NCI-H2029 (cell line): ENCODE measurements at places on chromosomes 4 and X.

- DNase-seq: no peak
Observed at GRCh38 chr4:180203349-180203748, 2039.9 kb upstream of the TENM3 start.

DNA sequence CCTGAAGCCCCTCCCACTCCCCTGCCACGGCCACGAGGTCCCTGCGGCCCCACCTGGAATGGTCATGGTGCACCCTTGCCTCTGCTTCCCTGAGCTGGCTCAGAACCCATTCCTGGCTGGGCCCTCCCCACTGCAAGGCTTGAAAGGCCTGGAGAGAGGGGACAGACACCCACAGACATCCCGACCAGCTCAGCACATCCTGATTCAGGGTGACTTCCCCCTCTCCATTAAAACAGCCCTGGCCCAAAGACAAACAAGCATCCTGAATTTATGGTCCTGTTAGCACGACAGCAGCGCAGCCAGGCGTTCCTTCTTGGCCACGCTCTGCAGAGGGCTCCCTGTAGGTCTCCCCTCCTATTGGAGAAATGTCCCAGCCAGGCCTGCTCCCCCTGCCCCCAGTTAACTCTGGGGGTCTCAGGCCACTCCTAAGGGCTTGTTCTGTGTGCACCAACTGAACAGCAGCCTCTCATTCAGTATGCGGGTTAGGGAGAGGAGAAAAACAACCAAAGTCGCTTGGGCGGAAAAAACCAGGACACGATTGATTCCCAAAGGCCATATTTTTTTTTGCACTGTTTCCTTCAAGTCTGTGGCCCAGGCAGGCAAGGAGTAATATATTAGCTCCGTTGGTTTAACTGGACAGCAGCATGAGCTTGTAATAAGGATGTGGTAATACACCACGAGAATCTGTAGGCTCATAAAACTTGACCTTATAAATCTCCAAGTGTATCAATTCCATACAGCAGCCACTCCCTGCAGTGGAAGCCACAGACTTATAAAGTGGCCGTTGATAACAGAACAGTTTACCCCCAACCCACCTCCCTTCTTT lies 106.7 kb upstream of the MSX1 start:
- no peak for DNase-seq

DNA sequence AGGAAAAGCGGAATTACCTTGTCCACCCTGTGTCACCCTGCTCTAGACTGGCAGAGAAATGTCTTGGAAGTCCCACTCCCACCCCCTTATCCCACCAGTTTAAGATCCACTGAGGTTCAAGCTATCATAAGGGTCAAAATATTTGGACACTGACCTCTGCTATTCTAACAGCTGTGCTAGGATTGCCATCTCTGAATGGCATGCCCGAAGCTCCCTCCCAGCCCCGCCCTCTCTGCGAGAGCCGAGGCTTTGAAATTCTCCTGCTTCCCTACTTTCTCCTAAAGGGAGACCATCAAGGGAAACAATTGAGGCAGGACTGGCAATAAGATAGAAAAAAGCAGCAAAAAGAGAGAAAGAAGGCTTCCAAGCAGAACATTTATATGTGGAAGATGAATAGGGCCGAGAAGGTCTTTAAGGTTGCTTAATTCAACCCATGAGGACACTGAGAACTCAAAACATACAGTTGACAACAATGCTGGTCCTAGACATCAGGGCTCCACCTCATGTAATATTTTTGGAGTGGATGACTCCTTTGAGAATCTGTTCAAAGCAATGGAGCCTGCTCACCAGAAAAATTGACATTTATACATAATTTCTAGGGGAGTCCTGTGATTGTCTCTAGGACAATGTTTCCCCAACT lies 338.7 kb upstream of the F9 start:
- DNase-seq: no peak

DNA sequence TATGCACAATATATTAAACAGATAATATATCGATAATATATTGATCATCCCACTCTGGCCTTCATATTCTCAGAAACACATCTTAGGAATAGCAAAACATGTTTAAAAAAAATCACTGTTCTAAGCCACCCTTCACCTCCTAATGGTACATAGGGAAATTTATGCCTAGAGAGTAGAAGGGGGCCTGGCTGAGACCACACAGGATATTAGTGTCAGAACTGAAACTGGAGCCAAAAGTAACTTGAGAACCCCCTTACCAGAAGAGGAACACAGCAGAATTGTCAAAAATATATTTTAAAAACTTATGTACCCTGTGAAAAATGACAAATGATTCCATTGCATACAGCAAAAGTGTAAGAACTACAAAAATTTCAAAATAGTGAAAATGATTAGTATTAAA lies 173.1 kb downstream of the VSIG4 start:
- DNase-seq: no peak

GRCh38 chr4:94305466-94306225 lies 37.0 kb downstream of the HPGDS start:
- no peak for DNase-seq

DNA sequence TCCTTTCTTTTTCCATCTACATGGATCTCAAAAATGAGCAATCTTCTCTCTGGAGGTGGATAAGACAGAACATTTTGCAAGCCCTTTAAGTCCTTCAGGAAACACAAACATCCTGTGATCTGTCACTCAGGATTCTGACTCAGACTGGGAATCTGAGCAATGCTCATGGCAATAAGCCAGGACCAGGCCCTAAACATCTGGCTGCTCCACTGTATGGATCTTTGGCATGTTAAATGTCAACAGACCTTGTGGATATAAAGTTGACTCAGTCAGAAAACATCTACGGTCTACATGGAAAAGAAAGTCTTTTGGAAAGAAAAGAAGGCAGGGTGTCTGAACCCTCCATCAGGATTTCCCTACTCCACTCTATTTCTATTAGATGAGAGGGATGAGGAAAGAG lies 17.8 kb upstream of the CHIC2 start:
- no peak for DNase-seq

- DNase-seq: no peak
Observed at GRCh38 chr4:55125087-55125721, at the start of gene KDR. TSS of gene KDR (minus strand) at chr4:55125595. CDS start at chr4:55125293, 302 bp downstream.

GRCh38 chr4:24211856-24212255 lies 322.0 kb upstream of the PPARGC1A start:
- DNase-seq: no peak

- DNase-seq: no peak
Observed at GRCh38 chr4:189858435-189858834, 82.2 kb upstream of the FRG1 start.

DNA sequence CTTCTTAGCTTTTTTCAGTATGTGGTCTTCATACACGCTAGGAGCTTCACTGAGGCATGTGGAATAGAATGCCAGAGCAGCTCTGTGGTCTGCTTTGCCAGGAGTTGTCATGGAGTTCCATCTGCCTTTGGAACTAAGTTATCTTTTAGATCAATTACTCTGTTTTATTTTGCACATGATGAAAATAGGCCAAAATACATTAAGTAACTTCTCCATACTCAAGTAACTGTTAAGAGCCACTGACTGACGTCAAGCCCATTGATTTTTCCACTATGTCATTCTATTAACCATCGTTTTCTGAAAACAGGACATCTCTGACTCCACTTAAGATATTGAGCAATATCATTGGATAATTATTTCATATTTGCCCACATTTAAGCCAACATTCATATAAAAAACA lies 415.1 kb upstream of the MAD2L1 start:
- no peak for DNase-seq

DNA sequence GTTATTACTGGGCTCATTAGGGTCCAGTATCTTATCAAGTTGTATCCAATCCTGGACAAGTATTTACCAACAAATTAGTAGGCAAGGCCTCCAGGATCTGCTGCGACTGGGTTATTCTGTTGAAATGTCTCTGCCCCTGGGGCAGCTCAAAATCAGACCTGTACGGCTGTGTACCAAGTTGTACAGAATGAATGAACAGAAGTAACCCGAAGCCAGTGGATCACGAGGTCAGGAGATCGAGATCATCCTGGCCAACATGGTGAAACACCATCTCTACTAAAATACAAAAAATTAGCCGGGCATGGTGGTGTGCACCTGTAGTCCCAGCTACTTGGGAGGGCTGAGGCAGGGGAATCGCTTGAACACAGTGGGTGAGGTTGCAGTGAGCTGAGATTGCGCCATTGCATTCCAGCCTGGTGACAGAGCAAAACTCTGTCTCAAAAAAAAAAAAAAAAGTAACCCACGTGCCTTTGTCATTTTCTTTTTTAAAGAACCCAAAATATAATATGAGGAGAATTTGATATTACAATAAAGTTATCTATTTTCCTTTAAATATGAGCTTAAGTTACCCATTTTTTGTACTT lies 127.3 kb downstream of the CBR4 start:
- DNase-seq: no peak

DNA sequence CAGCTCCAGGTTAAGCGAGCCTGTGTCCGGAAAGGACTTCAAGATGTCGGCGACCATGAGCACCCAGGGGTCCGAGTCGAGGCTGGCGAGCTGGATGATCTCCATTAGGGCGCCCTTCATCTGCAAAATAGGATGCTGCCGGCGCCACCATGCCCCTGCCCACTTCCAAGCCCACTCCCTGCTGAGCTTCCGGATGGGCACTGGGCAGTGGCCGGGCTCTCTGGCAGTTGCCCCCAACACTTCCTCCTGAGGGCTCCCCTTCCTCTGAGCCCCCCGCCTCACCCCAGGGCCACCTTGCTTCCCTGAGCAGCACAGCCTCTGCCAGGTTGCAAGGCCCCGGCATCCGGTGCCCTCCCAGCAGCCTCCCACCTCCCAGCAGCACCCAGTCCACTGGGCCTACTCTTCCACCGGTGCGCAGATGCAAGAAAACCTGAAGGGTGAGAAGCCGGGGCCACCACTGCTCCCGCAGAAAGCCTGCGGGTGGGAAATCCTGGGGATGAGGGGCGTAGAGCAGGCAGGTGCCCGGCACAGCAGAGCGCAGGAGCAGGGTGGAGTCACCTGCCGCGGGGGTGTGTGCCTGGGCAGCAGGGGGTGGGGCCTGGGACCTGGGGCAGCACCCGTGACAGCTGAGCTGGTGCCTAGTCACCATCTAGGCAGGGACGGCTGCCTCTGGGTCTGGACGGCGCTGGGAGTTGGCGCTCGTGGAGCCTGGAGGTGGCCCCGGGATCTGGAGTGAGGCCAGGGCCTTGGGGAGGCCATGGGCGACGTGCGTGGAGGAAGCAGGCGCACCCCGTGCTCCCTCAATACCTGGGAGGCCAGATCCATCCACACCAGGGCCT lies 17.0 kb downstream of the NELFA start:
- no peak for DNase-seq

- no peak for DNase-seq
Observed at GRCh38 chrX:47817421-47817820, 19.3 kb upstream of the ZNF81 start.

DNA sequence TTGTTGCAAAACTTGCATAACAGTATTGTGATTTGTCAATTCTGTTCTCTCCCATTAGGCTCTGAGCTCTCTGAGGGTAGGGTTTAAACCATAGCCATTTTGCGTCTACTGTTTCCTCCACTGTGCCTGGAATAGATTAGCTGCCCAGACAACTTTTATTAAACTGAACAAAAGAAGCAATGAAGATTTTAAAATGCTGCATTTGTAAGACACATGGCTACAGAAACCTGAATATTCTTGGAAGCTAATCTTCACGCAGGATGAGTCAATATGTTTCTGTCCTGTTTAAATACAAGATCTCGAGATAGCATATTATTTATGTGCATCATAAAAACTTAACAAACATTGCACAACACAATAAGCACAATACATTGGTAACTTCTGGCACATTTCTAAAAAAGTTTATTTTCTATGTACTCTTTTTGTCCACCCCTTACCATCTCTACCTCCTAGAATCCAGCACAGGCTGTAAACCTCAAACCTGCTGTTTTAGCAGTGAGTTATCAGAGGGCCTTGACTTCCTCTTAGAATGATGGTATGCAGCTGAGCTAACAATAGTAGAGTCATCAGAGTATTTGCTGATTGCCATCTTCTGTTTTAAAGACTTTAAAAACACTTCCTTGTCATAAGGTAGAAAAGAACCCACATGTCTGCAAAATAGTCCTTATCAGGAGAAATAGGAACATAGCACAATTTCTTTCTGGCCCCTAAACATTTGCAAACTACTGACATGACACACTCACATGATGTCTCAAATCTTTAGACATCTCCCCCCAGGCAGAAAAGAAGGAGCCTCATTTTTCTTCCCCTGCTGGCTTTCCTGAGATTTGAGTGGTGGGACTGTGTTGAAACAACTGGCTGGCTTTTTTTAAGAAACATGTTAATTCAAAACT lies 10.6 kb upstream of the CCNG2 start:
- no peak for DNase-seq

DNA sequence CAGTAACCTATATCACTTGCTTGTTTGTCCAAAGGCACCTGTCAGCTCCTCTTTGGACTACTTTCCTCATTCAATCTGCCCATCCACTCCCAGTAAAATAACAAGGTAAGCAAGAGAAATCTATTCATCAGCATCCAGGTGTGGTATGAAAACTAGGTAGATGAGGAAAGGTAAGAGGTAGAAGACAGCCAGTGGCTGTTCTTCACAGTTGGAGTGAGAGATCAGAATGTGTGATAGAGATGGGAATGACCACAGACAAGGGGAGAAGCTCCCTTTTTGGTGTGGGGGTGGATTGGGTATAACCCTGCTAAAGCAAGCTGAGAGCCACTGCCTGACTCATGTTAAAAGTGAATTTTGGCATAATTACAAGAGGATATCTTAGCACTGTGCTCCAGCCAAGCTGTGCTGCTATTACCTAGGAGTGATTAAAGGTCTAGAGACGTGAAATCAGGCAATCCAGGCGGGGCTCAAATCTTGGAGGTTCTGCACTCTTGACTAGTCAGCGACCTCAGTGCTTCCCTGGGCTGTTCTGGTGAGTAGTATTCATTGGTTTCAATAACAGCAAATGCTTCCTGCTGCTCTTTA lies 28.1 kb upstream of the RASL11B start:
- DNase-seq: no peak

- DNase-seq: no peak
Observed at GRCh38 chr4:18106620-18107019, 85.1 kb upstream of the LCORL start.

DNA sequence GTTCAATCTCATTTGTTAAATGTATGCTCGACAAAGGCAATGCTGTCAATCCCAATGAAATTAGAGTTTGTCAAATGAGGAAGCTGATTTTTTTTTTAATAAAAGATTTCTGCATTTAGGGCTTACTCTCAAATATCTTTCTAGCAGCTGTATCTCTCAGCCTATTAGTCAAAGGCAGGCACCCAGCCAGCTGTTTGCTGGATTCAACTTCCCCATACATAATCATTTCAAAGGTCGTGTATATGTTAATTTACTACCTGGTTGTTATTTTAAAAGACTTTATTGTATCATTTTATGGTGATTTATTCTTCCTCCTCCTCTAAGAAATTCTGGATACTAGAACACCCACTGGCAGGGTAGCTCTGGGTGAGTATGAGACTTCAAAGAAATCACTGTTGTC lies 27.1 kb downstream of the RAI2 start:
- DNase-seq: no peak

DNA sequence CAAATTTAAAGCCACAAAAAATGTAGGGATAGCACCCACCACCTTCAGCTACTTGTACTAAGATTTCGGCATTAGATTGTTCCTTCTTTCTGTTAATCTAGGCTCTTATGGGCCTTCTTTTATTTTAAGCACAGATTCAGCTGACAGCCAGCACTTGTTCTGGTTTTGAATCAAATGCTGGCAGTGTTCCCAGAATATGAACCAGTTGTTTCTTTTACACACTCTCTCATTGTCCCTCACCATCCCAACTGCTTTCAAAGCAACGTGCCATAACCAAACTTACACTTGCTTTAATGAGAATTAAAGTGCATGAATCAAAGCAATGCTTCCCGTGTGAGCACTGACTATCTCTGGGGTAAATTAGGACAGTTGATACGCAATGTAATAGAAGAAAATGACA lies 744.5 kb upstream of the FAM241A start:
- no peak for DNase-seq
